ENCODE measurements at places on chromosomes 4 and X. TPM values are rescaled to one million over a fixed set of nuclear protein-coding genes. Genes with fewer than 3 reads are reported as not detected.

Gene ARMCX2
- 3.7 TPM for total RNA-seq

Gene AKAP14
- not detected for total RNA-seq

Gene TBC1D8B
- total RNA-seq = 0.84 TPM

Gene TAF7L
- total RNA-seq = not detected

DNA sequence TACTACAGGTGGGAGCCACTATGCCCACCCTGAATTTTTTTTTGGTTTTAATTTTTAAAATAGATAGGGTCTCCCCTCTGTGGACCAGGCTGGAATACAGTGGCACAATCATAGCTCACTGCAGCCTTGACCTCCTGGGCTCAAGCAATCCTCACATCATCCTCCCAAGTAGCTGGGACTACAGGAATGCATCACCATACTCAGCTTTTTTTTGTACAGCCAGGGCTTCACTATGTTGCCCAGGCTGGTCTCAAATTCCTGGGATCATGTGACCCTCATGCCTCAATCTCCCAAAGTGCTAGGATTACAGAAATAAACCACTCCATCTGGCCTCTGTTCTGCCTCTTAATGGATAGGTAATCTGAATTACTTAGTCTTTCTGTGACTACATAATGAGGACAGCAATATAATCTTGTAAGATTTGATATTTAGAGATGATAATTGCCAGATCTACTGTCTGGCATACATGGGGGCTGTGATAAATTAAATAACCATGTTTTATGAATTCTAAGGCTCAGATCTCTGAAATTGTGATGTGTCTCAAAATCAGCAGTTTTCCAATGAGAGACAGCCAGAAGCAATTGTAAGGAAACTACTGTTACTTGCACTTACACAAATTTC is 26.7 kb downstream of the PDS5A start:
- ATAC-seq = no peak

- no peak for ATAC-seq
These were observed 23.0 kb downstream of the GPM6B start for GRCh38 chrX:13793897-13794296.

DNA sequence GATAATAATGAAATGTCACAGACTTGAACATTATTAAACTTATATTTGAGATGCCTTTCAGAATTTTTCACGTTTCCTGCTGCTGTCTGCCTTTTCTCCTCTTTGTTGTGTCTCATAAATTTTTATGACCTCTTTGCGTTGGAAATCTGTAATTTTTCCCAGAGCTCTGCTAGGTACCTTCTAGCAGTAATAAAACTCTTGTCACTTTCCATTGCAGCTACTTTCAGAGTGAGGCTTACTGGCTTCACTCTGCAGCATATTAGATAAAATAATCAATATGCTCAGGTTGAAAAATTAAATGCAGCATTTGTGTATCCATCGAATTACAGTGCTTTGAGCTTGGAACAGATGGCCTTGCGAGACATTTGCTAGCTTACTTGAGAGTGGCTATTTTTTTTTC is 689.0 kb downstream of the GRID2 start:
- no peak for ATAC-seq
